ENCODE measurements at places on chromosomes 16 and 17. TPM values are rescaled to one million over a fixed set of nuclear protein-coding genes. Genes with fewer than 3 reads are reported as not detected.

- no peak for DNase-seq
- no peak overlapping the region for H3K4me3 ChIP-seq
These were observed 239.4 kb upstream of the HSBP1 start for GRCh38 chr16:83568345-83568744.

DNA sequence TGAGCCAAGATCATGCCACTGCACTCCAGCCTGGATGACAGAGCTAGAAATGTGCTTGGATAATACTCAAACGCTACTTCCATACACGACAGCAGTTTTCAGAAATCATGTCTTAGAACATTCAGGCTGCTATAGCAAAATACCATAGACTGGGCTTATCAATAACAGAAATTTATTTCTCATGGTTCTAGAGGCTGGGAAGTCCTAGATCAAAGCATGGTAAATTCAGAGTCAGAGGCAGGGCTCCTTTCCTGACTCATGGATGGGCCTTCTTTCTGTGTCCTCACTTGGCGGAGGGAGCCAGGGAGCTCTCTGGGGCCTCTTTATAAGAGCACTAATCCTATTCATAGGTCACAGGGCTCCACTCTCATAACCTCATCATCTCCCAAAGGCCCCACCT is 24.5 kb upstream of the HERPUD1 start:
- H3K4me1 ChIP-seq: no peaks in the 10 kb centered on the region
- H3K36me3 ChIP-seq: no peaks in the 10 kb centered on the region
- no peak overlapping the region for H3K27ac ChIP-seq
- H3K4me3 ChIP-seq: no peak overlapping the region
- no peak for DNase-seq

DNA sequence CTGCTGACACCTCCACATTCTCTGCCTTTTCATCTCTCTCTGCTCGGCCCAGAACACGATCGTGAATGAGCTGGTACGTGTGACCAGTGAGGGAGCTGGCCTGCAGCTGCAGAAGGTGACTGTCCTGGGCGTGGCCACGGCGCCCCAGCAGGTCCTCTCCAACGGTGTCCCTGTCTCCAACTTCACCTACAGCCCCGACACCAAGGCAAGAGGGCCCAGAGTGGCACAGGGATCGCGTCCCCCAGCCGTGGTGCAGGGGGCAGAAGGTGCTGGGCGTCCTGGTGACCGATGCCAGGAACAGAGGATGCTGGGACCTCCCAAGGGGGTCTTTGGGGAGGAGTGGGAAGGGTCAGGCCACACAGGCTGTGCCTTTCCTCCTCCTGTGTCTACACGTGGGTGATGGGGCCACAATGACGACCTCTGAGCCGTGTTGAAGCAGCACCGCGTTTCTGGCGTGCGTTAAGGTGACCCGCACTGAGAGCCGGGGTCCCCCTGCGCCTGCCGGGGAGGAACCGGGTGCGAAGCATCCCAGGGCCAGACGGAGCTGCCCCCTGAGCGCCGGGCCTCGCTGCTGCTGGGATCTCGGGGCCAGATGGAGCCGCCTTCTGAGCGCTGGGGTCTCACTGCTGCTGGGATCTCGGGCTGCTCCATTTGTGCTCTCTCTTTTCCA is 17.4 kb downstream of the GAA start:
- H3K27ac ChIP-seq: no peak overlapping the region
- no peaks in the 10 kb centered on the region for H3K27me3 ChIP-seq
- no peaks in the 10 kb centered on the region for H3K36me3 ChIP-seq
- DNase-seq: no peak

DNA sequence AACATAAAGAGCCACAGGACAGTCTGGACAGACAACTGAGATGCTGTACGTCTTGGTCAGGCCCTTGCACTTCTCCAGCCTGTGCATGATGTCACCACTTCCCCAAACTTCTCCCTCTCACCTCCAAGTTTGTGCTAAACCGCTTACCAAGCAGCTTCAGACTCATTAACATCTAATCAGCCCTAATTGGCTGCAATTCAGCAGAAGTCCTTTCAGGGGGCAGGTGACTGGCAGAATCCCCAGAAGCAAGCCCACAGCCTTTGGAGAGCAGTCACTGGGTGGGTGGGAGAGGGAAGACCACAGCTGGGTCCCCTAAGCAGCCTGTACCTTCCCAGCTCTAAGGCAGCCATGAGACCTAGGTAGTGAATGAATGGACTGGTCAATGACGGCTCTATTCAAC is 161.4 kb downstream of the GRIN2A start:
- H3K27ac ChIP-seq: no peak overlapping the region
- H3K36me3 ChIP-seq: no peaks in the 10 kb centered on the region

Gene C17orf78
- total RNA-seq: not detected

Measured in breast epithelium (tissue), 4 donors.